ENCODE measurements at places on chromosomes 4 and X. TPM values are rescaled to one million over a fixed set of nuclear protein-coding genes. Genes with fewer than 3 reads are reported as not detected.

Gene UGT2B17
- not detected for total RNA-seq

GRCh38 chrX:154436374-154436982 is 476 bp upstream of the GDI1 start:
- peak; percentile 94 for DNase-seq

Gene TMEM144
- 6.8 TPM for total RNA-seq

- DNase-seq: no peak
Observed at GRCh38 chrX:23935106-23935505, 27.3 kb downstream of the CXorf58 start.

- no peak for DNase-seq
Observed at GRCh38 chr4:6087669-6088341, 69.6 kb upstream of the C4orf50 start.

DNA sequence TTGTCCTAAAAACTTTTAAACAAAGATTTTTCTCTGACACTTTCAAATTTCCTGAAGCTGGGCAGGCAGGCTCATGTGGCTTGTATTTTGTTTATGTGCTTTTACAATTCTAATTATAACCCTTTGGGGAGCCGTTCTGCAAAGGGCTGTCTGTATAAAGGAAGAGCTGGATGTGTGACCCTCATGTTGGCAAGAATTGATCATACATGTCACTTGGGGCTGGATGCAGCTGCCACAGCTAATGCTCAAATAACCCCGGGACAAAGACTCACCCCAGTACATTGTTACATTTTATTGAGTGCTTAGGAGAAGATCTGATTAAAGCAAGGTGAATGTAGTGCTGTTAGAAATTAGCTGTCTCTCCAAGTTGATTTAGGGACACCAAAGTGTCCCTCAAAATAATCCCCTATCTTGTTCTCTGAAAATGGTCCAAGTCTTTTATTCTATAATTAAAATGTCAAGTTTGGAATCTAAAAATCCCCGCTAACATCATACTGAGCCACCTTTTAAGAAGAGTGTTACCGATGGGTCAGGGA is 13.0 kb upstream of the DAPP1 start:
- no peak for DNase-seq

All from osteoblast (primary cell).